ENCODE measurements at places on chromosomes 12 and 14.

DNA sequence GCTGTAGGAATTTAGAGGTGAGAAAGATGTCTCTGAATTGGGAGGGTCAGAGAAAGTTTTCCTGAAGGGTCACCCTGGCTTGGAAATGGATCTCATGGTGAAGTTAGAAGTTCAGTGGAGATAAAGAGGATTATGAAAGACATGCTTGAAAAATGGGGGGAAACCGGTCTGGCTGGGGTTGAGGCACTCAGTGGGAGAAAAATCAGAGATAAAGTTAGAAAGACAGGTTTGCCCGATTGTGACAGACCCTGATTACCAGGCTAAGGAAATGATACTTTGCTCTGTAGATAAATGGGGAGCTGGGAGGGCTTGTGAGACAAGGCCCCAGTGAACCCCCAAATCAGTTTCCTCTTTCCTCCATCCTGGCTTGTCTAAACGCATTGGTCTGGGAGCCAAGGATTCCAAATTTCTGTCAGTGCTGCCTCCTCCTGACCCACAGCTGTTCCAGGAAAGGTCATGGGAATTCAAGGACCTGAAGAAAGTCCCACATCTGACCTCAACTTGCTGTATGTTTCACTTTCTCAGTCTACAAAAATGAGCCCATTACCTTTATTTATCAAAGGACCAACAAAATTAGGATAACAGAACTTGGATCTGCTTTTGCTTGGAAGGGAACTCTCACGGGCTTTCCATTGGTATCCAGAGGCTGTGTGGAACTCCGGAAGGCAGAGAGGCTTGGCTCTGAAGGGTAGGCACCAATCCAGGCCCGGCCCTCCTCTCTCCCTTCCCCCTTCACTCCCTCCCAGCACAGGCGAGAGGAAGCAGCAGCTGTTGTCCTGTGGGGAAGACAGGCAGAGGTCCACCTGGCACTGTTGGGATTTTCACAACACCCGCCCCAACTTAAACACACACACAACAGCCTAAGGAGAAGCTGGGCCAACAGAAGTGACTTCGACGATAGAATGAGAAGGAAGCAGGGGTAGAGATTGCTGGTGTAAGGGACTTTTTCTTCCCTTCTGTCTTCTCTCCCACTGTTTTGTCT is 3.4 kb upstream of the RNASE7 start:
- DNase-seq = peak; percentile 72

- no peak for DNase-seq
Observed at GRCh38 chr14:67377916-67378315, 17.8 kb downstream of the EIF2S1 start.

- DNase-seq = no peak
Observed at GRCh38 chr12:54371328-54372112, 7.2 kb upstream of the GPR84 start.

DNA sequence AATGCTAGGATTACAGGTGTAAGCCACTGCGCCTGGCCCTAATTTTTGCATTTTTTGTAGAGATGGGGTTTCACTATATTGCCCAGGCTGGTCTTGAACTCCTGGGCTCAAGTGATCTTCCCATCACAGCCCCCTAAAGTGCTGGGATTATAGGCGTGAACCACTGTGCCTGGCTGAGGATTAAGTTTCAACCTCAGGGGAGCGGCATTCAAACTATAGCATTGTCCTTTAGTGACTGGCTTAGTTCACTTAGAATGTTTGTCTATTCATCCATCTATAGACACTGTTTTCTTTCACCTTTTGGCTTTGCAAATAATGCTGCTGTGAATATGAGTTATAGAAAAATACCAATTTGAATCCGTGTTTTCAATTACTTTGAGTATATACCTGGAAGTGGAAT is 25.2 kb downstream of the PTPN11 start:
- DNase-seq = no peak

DNA sequence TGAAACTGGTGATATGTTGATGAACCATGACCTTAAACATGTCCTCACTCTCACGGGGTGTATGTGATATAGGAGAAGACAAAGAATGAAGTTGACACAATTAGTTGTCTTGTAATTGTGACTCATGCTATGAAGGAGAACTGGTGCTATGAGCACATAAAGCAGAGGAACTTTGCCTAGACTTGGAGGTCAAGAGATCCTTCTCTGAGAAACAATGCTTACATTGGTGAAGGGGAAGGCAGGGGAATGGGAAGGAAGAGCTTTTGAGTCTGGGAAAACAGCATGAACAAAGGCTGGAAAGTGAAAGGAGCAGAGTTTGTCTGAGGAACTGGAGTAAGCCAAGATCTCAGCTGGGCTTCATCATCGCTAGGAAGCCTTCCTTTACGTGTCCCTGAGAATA is 83.2 kb downstream of the MYRFL start:
- no peak for DNase-seq

DNA sequence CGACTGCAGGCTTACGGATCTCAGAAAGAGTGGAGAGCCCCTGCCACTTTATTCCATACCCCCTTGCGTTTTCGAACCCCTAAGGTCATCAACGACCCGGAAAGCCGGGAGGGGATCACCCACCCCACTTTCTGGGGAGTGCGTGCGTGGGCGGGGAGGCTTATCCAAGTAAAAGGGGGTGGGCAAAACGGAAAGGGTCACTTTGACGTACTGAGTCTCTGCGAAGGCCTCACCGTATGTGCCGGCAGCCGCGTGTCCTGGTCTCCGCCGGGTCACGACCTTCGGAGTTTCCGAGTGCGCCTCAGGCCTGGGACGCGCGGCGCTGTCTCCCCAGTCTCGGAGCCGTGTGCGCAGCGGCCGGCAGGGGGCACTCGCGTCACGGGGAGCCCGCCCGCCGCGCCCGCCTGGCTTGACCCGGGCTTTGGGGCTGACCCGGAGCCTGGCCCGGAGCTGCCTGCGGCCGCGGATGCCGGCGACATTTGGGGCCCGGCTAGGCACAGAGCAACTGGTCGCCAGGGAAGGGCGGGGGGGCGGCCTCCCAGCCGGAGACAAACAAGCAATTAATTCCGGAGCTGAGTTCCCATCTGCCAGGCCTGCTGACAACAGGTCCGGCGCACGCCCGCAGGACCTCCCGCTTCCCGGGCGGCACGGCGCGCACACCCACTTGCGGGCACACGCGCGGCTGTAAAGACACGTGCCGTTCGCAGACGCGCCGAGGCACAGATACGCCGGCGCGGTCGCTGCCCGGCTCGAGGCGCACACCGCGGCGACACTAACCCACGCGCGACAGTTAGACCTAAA is 890 bp upstream of the KIF26A start:
- peak; percentile 93 for DNase-seq

All from NCI-H1694 treated with DMSO at 0.1 percent for 48 hours (cell line).